ENCODE measurements at places on chromosomes 4 and X.
A peak's percentile ranks its signal among the peaks of the same experiment; 100 is the strongest.

DNA sequence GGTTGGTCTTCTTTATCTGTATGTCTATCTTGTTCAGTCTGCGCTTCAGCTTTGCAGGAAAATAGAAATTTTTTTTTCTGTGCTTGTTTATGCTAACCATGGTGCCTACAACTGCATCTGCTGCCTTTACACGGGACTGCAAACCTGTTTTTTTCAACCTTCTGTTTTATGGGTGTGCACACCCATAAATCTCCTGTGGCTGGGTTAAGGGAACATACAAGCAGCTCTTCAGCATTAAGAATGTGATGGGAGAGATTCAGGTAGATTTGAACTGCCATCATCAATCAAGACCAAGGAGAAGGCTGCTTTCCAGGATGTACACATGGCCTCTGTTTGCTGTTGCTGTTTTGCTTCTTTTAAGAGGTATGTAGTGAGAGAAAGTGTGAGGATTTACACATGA, 502.9 kb downstream of the ANKRD50 start:
- DNase-seq = no peak

DNA sequence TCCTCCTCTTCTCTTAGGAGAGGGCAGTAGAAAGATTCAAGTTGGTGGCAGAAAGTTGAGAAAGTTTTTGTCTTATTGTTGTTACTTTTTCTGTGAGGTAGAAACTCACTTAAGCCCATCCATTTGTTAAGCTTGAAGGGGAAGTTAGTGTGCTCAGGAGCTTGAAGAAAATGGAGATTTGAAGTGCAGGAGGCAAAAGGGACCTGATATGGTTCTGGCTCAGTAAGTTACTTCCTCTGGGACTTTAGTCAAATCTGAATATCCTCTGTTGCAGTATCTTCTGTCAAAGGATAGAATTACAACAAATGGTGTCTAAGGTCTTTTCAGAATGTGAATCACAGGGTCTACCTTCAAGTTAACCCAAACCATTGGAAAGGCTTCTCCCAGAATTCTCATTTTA, 46.2 kb downstream of the CXCL13 start:
- DNase-seq = no peak

- no peak for DNase-seq
These were observed 2.4 kb downstream of the XAGE3 start for GRCh38 chrX:52865343-52865998.

DNA sequence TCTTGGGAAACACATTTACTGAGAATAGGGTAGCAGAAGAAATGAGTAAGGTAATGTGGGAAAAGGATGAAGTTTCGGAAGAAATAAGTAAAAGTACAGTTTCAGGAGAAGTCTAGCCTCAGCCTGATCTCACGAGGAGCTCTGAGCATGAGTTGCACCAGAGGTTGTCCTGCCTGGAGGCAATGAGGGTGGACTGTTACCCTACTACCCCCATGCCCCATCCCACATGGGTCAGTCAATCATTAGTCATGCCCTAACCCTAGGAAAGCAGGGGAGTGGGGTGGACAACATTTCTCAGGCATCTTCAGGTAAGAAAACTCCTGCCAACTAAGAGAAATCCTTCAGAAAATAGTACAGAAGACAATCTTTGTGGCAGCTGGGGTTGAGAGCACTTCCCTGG, 35.1 kb downstream of the HS3ST1 start:
- DNase-seq = no peak

DNA sequence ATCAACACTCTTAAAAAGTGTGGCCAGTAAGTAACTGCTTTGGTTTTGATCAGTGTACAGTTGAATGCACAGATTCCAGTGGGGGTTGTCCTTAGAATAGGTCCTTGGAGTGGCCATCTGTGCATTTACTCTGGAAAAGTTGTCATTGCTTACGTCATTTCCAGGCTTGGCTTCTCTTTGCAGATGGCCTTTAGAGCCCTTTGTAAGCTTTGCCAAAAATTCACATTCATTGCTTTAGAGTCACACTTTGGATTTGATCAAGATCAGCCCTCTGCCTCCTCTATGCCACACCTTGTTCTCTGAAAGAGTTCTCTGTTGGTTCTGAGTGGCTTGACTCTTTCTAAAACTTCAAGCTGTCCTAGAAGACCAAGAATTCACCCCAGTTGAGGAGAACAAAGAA, 83.9 kb downstream of the MAMLD1 start:
- DNase-seq = no peak

GRCh38 chr4:173494013-173494970, 35.7 kb downstream of the HAND2 start:
- DNase-seq = peak; percentile 8

GRCh38 chr4:184022679-184023383, 117.7 kb downstream of the STOX2 start:
- DNase-seq = no peak

GRCh38 chr4:153668647-153669046, 15.4 kb upstream of the TLR2 start:
- no peak for DNase-seq

- DNase-seq = no peak
These were observed 9.0 kb downstream of the ABCE1 start for GRCh38 chr4:145107126-145107525.

DNA sequence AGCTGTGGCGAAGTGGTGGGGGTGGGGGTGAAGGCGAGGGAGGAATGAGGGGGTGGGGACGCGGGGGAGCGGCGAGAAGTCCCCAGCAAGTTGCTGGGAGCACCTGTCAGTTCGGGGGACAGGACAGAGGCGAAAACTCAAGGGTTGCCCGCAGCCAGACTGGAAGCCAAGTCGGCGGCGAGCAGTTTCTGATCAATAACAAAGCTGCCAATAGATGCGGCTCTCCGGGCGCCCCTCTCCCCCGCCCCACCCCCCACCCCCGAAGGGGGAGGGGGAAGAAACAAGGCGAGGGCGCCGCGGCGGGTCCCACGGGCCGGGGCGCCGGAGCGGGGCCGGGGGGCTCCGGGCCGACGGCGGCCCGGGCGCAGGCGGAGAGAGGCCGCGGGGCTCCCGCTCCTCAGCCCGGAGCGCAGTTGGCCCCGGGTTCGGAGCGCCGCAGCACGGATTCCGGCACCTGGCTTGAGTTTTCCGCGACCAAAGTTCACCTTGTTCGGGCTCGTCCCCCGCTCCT, 379 bp downstream of the PDGFC start:
- no peak for DNase-seq

DNA sequence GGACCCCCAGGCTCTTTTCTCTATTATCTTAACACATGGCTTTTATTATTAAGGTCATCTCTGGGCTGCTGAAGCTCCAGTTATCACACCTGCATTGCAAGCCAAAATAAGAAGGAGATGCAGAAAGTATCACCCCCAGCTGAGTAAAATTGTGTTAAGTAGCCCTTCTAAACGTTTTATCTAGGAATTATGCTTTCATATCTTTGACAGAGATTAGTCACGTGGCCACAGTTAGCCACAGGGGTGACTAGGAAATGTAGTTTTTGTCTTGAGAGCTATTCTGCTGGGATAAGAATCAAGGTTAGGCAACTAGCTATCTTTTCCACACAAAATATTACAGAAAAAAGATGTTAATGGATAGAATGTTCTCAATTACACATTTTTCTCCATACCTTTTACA, 102.1 kb downstream of the ANXA3 start:
- DNase-seq = no peak

- DNase-seq = no peak
These were observed 83.8 kb downstream of the VCX3B start for GRCh38 chrX:8548446-8548845.

GRCh38 chr4:55312489-55313101, 33.4 kb upstream of the SRD5A3 start:
- no peak for DNase-seq

DNA sequence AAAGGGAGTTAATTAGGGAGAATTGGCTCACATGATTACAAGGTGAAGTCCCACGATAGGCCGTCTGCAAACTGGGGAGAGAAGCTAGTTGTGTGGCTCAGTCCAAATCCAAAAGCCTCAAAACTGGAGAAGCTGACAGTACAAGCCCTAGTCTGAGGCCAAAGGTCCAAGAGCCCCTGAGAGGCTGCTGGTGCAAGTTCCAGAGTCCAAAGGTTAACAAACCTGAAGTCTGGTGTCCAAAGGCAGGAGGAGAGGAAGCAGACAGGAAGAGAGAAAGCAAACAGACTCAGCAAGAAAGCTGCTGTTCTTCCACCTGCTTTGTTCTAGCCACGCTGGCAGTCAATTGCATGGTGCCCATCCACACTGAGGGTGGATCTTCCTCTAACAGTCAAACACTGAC, 29.0 kb upstream of the SPACA5B start:
- no peak for DNase-seq

GRCh38 chr4:139523076-139523475, 32.9 kb downstream of the SETD7 start:
- DNase-seq = no peak

DNA sequence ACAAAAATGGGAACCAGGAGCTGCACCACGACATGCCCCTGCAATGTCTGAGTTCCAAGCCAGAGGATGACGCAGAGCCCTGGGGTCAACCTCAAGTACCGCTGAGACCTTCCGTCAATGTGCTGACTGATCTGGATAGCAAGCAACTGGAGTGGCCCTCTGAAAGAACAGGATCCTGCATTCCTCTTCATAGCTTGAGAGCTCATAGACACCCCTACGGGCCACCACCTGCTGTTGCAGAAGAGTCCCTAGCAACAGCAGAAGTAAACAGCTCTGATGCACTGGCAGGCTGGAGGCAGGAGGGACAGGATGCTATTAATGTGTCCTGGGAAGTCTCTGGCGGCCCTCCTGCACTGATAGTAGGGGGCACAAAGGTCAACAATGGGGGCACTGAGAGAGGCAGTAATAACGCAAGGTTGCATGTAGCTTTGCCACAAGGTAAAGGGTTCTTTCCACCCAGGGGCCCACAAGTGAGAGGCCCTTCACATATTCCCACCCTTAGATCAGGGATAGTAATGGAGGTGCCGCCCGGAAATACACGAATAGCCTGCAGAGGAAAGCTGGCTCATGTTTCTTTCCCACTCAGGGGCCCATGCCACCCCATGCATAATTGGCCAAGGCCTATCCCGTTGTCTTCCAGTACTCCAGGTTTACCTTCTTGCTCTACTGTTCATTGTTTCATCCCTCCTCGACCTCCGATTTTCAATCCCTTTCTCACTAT, 1.3 kb downstream of the PRR32 start:
- DNase-seq = no peak

GRCh38 chr4:144104509-144105130, 35.9 kb downstream of the GYPA start:
- no peak for DNase-seq

DNA sequence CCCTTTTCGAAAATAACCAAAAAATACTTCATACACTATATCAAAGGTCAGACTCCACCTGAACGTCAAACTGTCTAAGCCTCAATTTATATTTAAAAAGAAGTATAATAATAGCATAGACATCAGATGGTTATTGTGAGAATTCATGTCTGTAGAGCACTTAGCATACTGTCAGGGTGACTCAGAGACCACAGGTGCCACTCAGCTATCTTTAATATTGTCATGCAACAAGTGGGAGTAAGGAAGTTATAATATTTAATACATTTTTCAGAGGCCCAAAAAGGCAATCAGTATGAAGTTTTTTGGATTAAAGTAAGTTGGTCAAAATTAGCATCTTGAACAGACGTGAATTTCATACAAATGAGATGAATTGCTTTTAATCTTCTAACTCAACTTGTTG, 93.3 kb downstream of the PHOX2B start:
- DNase-seq = no peak

DNA sequence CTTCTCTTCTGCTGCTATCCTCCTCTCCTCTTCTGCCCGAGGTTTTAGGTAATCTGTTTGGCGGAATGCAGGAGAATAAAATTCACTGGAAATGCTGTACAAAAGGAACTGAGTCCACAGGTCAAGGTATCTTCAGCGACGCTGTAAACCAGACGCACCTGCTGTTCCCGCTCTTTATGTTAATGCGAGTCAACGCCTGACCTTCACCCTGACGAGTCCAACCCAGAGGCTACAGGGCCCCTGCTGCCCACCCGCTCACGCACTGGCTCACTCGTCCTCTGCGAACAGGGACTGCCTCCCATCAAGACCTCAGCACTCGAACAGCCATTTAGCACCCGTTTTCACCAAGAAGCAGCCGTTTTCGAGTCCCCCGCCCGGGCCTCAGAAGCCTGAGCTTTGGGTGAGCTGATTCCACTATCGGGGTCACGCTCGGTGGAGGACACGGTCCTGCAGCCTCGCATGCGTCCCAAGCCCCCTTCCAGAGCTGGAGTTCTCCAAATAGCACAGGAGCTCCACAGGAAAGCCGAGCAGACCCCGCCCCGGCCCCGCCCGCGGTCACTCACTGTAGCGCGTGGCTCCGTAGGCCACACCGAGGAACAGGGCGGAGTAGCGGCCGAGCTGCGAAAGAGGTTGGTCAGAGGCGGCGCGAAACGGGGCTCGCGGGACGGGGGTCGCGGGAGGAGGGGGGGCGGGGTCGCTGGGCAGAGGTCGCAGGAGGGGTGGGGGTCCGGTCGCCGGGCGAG, 556 bp downstream of the ATP5ME start:
- DNase-seq = no peak

DNA sequence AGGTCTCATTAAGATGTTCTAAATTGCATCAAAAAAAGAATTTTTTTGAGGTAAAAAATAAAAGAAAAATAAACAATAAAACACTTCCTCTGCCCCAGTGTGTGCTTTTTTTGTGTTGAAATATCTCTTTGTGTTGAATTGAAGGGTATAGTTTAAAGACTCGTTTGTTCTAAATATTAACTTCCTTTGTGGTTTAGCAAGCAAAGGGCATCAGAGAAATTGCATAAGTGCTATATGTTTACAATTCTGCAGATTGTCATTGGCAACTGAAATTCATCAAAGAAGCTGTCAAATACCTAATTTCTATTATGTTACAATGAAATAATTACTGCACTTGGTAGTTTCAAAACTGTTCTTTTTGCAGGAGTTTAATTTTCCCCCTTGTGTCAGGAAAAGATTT, 260.5 kb downstream of the DKK2 start:
- DNase-seq = no peak

- no peak for DNase-seq
These were observed 95.3 kb downstream of the AREG start for GRCh38 chr4:74540193-74540592.

DNA sequence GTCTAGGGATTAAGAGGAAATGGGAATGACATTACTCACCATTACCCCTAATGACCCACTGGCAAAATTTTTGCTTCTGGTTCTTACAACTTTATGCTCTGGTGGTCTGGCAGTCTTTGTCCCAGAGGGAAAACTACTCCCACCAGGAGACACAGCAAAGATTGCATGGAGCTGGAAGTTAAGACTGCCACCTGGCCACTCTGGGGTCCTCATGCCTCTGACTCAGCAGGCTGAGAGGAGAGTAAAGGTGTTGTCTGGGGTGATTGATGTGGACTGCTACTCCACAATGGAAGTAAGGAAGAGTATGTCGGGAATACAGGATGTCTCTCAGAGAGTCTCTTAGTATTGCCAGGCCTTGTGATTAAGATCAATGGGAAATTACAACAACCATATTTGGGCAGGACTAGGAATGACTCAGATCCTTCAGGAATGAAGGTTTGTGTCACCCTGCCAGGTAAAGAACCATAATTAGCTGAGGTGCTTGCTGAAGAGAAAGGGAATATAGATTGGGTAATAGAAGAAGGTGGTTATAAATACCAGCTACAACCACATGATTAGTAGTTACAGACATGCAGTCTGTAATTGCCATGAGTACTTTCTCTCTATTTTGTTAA, 215.5 kb downstream of the GPAT3 start:
- no peak for DNase-seq

All from NCI-H187 (cell line).